RCC 7860 (cell line): ENCODE measurements at places on chromosomes 6 and 20.

DNA sequence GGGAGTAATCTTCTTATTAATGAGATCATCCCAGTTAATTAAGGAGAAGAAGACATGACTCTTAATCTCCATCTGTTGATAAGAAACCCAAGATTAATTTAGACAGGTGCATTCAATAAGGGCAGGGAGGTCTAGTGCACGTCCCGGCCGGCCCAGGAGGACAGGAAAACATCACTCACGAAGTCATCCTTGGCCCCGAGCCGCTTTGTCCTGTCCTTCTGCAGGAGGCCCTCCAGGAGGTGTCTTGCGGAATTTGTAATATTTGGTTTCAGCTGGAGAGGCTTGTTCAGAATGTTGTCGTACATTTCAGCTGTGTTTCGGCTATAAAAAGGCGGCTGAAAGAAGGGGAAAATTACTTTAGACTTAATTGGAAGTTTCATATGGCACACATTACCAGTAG is 118.4 kb upstream of the SLC2A12 start:
- DNase-seq, result no peak

DNA sequence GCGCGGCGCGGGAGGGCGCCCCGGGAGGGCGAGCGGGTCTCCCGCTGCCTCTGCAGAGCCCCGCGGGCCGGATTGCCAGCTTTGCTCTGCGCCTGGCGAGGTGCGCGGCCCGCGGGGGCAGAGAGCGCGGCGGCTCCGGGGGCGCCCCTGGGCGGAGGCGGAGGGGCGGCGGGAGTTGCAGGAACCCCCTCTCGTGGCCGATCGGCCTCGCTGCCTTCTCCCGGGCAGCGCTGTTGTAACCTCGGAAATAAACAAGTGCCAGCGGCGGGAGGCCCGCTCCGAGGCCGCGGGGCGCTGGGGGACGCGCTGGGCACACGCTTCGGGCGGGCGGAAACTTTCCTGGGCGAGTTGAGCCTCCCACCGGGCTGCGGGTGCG is 1.2 kb downstream of the CDH4 start:
- no peak for DNase-seq

DNA sequence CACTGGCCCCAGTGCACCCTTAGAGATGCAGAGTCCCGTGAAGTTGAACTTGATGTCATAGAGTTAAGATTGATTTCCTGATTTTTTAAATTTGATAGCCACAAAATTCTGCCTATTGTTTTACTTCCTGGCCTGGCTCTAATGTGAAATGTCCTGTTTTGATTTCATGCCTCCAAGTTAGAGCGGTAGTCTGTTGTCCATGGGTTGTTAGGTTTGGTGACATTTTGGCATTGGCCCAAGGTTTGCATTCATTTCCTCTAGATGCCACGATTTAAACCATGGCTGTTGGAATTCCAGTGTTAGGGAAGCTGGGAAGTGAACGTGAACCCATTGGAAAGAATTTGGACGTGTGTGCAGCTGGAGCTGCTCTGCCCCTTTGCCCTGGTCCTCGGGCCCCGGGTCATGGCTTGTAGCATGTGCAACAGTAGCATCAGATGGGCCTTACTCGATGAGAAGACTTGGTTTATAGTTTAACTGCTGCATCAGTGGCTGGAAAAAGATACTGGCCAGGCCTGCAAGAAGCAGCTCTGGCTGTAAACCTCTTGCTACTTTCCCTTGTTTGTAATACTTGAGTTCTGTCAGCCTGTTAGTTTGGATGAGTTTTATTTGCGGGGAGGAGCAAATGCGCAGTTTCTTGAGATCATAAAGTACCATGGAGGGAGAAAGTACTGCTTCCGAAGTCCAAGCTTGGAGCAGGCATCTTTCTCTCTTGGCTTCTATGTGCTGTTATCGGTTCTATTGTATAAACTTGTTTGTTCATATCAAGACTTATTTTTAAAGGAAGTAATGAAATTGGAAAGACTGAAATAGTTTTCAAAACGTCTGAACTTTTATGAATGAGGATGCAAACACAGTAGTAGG is 121.4 kb upstream of the CLDN20 start:
- no peak for DNase-seq

DNA sequence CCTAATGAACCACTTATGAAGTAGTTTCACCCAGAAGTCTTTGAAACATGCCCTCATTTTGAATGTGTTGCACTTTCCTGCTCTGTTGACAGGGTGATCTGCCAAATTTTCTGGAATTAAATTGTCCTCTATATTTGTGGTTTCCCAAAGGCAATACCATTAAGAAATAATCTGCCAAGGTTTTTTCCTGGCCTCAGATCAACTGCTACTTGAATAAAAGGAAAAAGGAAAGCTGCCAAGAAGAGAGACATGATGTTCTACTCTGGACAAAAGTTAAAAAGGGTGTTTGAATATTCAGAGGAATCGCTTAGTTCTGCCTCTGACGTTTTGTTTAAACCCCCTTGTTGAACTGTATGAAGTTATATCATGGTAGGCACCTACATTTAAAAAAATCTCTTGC is 37.4 kb upstream of the ARMH2 start:
- DNase-seq, result no peak

DNA sequence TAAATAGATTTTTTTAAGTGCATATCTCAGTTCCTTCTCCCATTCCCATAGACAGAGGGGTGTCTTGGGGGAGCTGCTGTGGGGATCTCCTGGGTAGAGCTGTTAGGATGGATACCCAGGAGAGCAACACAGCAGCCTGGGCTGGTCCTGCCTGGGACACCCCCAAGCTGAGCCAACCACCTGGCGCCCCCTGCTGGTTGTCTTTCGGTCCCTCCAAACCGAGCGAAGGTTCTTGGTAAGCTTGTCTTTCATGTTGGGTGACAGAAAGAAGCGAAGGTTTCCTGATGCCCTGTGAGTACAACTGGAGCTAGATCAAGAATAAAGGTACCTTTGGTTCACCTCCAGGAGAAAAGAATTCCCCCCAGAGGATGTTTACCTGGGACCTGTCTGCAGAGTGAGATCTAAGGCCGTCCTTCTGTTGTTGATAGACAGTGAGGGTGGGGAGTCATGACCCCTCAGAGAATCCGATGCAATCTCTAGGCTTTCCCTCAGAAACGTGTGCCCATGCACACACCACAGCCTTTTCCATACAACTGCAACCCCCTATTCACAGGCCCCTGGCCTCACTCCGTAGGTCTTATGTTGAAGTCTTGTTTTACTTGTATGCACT is 50.8 kb downstream of the SNX9 start:
- peak; percentile 33 for DNase-seq

- DNase-seq, result no peak
Observed at GRCh38 chr20:48669946-48670605, 157.7 kb downstream of the PREX1 start.

DNA sequence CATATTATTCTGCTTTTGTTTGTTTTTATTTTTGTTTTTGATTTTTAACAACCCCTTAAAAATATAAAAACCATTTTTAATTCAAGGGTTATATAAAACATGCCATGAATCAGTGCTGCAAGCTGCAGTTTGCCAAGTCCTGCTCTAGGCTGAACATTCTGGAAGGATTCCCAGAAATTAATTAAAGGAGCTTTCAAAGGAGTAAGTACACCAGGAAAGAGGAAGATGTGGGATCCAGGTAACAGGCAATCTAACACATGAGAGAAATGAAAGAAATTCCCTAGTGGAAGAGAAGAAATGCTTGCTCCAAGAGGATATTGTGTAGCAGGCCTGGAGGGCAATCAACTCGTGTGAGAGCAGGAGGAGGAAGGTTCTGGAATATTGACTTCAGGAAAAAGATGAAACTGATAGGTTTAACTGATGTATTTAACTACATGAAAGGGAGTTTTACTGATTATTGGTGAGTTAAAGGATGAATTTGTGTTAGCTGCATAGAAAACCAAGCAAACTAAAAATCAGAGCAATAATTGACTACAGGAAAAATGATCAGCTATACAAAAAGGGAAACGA is 146.0 kb upstream of the PHACTR1 start:
- peak; percentile 22 for DNase-seq

GRCh38 chr20:41142245-41142644 is 4.9 kb downstream of the PLCG1 start:
- DNase-seq, result no peak

- no peak for DNase-seq
Observed at GRCh38 chr6:26202811-26203583, 115.8 kb downstream of the HFE start.

GRCh38 chr20:49032455-49032854 is 13.7 kb upstream of the CSE1L start:
- DNase-seq, result no peak

DNA sequence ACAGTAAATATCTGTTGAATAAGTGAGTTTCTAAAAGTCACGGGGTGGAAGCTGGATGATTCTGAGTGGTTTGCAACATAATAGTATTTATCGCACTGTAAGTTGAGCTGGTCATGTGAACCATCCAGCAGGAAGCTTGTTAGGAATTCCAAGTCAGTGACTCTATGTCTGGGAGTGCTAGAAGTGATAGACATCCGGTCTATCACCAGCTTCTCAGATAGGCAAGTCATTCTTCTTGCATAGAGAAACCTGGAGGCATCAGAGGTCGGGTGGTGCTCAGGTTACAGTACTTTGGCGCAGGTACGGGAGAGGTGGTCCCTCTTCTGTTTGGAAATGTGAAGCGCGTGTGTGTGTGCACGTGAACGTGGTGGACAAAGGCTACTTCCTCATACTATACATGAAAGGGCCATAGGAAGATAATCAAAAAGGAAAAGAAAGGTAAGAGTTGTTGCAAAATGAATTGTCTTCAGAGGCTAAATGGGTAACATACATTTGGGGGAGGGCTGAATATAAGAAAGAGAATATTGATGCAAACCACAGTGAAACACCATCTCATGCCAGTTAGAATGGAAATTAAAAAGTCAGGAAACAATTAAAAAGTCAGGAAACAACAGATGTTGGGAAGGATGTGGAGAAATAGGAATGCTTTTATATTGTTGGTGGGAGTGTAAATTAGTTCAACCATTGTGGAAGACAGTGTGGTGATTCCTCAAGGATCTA is 299.3 kb upstream of the ZFP64 start:
- peak; percentile 94 for DNase-seq

DNA sequence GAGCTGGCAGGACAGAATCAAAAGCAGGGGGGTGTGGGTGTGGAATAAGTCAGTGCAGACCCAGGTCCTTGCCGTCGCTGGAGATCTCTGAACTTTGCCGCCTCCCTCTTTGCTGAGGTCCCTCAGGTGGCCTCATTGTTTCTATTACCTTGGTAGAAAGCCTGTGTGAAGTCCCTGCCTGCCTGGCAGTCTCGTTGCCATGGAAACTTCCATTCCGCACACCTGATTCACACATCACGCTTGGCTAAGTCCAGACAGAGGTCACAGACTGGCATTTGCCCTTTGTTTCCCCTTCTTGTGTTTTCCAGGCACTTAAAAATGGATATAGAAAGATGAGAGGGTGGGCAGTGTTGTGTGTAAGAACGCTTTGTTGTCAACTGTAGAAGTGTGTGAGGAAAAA is 260.6 kb downstream of the PRL start:
- peak; percentile 96 for DNase-seq

- no peak for DNase-seq
Observed at GRCh38 chr6:137579612-137580011, 85.4 kb upstream of the OLIG3 start.

DNA sequence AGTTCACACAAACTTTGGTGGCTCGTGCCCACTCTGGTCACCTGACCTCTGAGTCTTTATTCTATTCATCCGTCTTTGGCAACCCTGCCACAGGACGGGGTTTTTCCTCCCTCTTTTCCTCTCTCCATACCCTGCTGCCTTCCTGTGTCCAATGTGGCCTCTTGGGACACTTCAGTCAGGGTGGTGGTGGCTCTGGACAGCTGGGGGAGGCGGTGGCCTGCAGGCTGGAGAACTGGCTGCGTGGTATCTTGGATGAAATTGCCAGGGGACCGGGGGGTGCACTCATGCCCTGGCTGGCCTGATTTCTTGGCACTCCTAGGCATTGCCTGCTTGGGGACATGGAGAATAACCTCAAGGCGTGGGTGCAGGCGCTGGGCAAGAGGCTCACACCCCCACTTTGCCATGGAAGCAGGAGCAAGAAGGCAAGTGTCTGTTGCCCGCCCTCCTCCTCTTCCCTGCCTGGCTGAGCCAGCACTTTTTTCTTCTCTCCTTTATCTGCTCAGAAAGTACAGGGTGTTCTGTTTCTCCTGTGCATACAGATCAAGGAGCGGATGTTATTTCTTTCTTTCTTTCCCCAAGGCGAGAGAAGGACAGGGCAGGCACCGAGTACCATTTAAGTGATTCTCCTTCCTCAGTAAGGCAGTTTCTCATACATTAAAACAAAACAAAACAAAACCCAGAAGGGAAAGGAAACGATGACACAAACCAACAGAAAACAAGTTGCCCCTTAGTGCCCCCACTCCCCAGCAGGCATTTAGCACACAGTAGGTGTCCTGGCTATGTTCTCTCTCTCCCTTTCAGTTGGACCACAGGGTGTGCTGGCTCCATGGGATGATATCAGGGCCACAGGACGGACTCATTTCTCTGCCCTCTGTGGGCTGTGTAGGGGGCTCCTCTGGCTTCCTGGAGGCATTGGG is 155.5 kb upstream of the RNF24 start:
- DNase-seq, result no peak

GRCh38 chr20:24651171-24651975 is 181.9 kb downstream of the SYNDIG1 start:
- peak; percentile 93 for DNase-seq

DNA sequence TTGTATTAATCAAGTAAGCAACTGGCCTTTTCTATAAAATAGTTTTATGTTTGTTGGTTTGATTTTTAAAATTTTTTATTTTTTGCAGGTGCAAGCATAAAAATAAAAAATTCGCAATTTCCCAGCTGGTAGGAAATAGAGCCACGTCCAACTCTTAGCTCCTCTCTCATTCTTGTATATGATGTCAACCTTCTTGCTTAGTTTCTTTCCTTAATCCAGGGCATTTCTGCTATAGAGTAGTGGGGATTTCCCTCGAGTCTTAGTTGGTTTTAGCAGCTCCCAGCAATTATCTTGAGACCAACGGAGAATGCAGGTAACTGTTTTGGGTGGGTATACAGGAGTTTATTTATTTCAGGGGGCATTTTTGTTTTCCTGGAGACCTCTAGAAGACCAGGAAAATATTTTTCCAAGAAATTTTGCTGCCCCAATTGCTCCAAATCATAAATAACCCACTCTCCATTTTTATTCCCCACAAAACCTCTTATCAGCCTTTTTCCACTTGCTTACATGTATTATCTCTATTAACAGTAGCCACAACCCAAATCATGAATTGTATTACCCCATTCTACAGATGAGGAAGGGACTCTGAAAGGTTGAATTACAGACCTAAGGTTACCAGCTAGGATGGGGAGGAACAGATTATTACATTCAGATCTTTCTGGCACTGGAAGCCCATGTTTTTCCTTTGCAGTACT is 18.4 kb downstream of the PHACTR2 start:
- DNase-seq, result no peak
